CD4-positive, alpha-beta memory T cell (primary cell): ENCODE measurements at places on chromosomes 13 and 19.

DNA sequence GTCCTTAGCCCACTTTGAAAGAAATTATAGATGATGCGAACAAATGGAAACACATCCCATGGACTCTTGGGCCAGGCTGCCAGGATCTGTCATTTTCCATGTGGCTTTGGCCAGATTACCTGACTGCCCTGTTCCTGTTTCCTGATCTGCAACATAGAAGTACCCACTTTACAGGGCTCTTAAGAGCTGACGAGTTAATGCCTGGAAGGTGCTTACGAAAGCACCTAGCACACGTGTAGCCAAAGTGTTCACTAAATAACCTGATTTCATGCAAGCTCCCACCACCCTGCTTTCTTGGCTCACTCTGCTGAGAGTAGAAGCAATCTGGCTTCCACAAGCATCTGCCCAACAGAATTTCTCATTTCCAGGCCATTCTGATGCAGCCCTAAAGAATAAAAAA is 575.2 kb downstream of the MYO16 start:
- DNase-seq: no peak

GRCh38 chr19:33274663-33275558 is 27.4 kb downstream of the CEBPA start:
- no peak for DNase-seq

- DNase-seq: no peak
Measured at GRCh38 chr13:67763984-67764383, 533.8 kb upstream of the PCDH9 start.

- no peak for DNase-seq
Measured at GRCh38 chr19:29928831-29929230, 13.2 kb upstream of the URI1 start.

DNA sequence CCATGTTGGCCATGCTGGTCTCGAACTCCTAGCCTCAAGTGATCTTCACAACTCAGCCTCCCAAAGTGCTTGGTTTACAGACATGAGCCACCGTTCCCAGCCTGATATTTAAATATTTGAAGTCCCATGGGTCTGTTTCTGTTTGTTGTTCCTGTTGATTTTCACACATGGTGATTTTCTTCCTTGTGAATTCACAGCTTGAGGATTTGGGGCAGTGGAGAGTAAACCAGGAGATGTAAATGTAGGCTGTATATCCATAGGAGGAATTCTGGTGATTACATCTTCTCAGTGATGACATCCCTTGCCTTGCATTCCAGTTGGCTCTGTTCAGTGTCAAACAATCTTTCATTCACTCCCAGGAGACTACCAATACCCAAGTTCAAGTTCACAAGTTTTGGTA is 471.9 kb downstream of the KCTD12 start:
- no peak for DNase-seq
